ENCODE measurements at places on chromosomes 3 and 15.

GRCh38 chr3:9230596-9230995, 18.9 kb downstream of the SRGAP3 start:
- no peak for DNase-seq

GRCh38 chr3:47019201-47019600, 39.7 kb downstream of the NBEAL2 start:
- no peak for DNase-seq

DNA sequence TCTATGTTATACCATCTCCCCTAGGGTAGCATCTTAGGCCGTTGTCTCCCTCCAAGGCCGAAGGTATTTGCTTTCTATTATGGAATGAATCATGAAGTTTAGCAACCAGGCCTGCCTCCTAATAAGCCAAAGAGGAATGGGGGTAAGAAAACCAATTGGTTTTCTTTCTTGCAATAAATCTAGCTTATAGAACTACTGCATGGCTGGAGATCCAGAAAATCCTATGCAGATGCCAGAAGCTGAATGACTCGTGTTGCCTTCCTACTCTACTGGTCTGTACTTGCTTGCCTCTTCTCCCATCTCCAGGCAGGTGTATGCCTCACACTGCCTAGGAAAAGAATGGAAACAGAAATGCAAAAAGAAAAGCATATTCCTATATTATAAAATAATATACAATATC, 31.1 kb upstream of the IL16 start:
- no peak for DNase-seq

DNA sequence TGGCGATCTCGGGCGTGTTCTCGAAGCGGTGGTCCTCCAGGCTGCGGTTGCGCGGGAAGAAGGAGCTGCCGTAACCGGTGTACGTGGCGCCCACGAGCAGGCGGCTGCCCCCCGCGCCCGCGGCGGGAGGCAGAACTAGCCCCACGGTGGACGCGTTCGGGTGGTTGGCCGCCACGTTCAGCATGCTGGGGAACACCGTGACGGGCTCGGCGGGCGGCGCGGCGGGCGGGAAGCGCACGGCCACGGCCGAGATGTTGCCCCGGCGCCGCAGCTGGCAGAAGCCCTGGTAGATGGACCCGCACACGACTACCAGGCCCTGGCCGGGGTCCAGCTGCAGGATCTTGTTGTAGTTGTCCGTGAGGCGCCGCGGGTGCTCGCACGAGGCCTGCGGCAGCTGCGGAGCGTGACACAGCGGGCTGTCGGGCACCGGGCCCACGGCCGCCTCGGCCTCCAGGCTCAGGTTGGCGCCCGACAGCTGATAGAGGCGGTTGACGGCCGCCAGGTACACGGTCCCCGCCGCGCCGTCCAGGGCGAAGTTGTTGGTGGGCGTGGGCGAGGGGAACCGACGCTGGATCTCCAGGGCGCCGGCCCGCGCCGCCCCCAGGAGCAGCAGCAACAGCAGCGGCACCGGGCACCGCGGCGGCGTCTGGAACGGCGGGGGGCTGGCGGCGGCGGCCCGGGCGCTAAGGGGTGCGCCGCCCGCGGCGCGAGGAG, 397 bp downstream of the PLXND1 start:
- DNase-seq: no peak

GRCh38 chr15:51855612-51856011, 26.2 kb downstream of the TMOD3 start:
- DNase-seq: no peak

- DNase-seq: no peak
Observed at GRCh38 chr15:89628806-89629715, 26.2 kb downstream of the KIF7 start.

GRCh38 chr3:37521429-37521828, 340.3 kb upstream of the CTDSPL start:
- DNase-seq: peak; percentile 16

- no peak for DNase-seq
Observed at GRCh38 chr3:151306168-151306810, 10.3 kb downstream of the GPR87 start.

GRCh38 chr3:56408761-56409196, 59.5 kb downstream of the ERC2 start:
- no peak for DNase-seq

GRCh38 chr3:139555249-139555648, 15.7 kb upstream of the RBP1 start:
- no peak for DNase-seq

DNA sequence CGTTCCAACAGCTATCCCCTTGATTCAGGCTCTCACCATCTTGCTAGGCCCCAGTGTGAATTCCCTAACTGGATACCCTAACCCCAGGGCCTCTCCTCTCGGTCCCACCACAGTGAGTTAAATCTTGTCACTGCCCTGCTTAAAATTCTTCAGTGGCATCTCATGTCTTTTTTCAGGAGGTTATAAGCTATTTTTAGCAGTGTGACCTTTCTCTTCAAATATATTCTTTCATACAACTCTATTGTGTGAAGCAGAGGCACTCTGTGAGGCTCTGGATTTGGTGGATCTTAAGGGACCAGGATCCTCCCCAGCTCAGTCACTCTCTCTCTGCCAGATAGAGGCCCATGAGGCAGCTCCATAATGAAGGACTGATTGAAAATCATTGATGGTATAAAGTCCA, 760.4 kb downstream of the NTRK3 start:
- DNase-seq: no peak
